ENCODE measurements at places on chromosomes 7 and 10. TPM values are rescaled to one million over a fixed set of nuclear protein-coding genes. Genes with fewer than 3 reads are reported as not detected.

- no peaks in the 10 kb centered on the region for H3K4me1 ChIP-seq
- no peak overlapping the region for H3K27ac ChIP-seq
- no peak overlapping the region for H3K4me3 ChIP-seq
- no peaks in the 10 kb centered on the region for H3K27me3 ChIP-seq
- no peak for DNase-seq
These were observed 45.9 kb downstream of the RAMP3 start for GRCh38 chr7:45203459-45203858.

- H3K4me3 ChIP-seq: no peak overlapping the region
- H3K4me1 ChIP-seq: no peaks in the 10 kb centered on the region
- H3K27me3 ChIP-seq: no peaks in the 10 kb centered on the region
- peaks cover 63% of the 10 kb centered on the region for H3K36me3 ChIP-seq
- H3K27ac ChIP-seq: no peak overlapping the region
These were observed 61.8 kb downstream of the SND1 start for GRCh38 chr7:127713758-127714157.

GRCh38 chr10:133268532-133268931, 8.1 kb downstream of the ADAM8 start:
- peaks cover 53% of the 10 kb centered on the region for H3K36me3 ChIP-seq
- no peak for DNase-seq
- no peaks in the 10 kb centered on the region for H3K27me3 ChIP-seq
- peaks cover 38% of the 10 kb centered on the region for H3K4me1 ChIP-seq
- no peak overlapping the region for H3K4me3 ChIP-seq
- H3K27ac ChIP-seq: no peak overlapping the region

GIMAP2 gene
- total RNA-seq: 65.1 TPM

FKBP9 gene
- total RNA-seq: not detected
